ENCODE measurements at places on chromosomes 4 and X. TPM values are rescaled to one million over a fixed set of nuclear protein-coding genes. Genes with fewer than 3 reads are reported as not detected.

Gene ATP8A1
- 0.05 TPM for total RNA-seq

Gene SUPT20HL1
- not detected for total RNA-seq

Gene ARMCX1
- 0.33 TPM for total RNA-seq

Gene INTU
- total RNA-seq = 1.5 TPM

Gene ASB12
- total RNA-seq = not detected

All from A549 treated with GW870086 at 1 μM for 4 hours (cell line).